ENCODE measurements at places on chromosomes 12 and 14.
A peak's percentile ranks its signal among the peaks of the same experiment; 100 is the strongest.

DNA sequence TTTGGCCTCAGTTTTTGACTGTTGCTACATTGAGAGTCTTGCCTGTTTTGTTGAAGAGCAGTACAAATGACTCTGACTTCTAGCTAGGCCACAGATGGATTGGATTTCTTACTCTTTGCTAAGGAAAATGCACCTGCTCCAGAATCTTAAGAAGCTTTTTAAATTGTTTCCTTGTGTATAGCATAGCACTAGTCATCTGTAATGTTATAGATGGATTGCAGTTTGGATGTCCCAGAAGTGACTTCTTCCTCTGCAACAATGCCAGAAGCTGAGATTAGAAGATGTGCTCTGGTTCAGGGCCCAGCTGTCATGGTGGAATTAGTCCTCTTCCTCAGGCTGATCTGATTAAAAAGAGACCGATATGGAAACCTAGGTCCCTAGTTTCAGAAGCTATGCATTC, 67.9 kb downstream of the DAAM1 start:
- no peak for DNase-seq

DNA sequence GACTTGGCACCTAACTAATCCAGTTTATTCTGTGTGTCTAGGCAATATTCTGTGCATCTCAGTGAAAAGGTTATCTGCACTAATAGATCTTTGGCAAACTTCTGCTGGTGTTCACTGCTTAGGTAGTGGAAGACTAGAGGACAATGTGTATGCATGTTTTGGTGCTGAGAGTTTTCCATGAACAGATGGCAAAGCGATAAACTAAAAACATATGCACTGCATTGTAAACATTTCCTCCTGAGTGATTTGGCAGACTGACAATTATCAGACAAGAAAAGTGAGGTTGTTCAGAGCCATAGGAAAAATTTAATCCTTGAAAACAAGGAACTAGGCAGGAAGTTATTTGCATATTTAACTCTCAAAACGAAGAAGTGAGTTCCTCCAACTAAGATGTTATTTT, 400.4 kb downstream of the ATP23 start:
- DNase-seq: no peak

- no peak for DNase-seq
Measured at GRCh38 chr14:81676395-81676794, 142.7 kb upstream of the SEL1L start.

DNA sequence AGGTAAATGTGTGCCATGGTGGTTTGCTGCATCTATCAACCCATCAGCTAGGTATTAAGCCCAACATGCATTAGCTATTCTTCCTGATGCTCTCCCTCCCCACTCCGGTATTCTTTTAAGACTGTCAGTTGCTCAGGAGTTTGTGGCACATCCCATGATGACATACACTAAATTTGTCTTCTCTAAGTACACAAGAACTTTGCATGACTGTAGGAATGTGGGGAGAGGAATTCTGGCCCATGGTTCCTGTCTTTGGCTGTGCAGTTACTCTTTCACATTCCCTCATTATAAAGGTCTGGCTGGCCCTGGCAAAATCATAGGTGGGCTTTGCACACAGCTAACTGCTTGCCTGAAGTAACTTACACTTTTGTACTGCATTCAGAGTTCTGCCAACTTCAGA, 30.3 kb downstream of the HMGA2 start:
- no peak for DNase-seq

- DNase-seq: peak; percentile 56
Measured at GRCh38 chr12:2295941-2296461, 243.2 kb downstream of the CACNA1C start.

DNA sequence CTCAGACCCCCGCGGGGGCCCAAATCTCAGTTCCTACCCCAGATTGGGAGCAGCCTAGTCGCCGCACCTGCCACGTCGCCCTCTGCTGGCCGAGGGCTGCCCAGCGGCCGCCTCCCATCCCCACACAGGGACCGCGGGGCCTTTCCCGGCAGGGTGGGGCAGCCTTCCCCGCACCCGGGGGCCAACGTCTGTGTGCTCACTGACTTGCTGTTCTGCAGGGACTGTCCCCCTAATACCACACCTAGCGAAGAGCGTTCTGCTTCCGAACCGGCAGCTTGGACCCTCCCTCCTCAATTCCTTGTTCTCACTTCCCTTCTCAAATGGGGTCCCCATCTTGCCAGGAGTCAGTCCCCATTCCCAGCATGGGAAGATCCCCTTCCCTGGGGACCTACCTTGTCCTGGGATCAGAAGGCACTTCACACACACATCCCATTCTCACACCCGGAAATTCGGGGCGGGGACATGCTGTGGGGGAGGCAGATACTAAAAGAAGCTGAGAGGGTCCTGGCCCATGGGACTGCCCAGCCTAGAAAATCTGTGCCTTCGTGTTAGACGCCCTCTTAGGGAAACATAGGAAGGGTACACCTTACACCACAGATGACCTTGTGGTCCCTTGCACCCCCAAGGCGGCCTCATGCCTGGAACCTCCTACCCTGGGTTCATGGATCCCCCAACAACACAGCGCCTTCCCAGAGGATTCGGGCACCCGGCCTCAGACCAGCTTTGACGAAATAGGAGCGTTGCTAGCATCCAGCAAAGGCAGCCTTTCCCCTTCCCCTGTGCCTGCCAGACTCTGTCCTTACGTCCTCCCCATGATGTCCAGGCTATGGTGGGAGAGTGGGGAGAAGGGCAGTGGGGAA, 16.4 kb downstream of the ACVRL1 start:
- DNase-seq: no peak

GRCh38 chr12:106585105-106585520, 2.3 kb downstream of the RFX4 start:
- DNase-seq: no peak

DNA sequence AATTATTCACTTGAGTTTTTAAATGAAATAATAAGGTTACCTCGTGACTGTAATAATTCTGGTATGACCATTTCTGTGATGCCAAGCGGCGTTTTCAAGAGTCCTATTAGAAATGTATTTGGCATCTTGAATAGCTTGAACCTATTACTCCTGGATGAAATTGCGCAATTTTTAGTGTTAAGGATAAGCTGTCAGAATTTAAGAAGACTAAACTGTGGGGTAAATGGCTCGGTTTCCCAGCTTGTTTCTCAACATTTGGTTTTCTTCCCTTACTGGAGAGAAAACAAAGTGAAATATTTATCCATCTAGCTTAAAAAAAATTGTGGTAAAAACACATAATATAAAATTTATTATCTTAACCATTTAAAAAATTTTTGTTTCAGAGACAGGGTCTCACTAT, 26.8 kb downstream of the PCNX1 start:
- DNase-seq: no peak

DNA sequence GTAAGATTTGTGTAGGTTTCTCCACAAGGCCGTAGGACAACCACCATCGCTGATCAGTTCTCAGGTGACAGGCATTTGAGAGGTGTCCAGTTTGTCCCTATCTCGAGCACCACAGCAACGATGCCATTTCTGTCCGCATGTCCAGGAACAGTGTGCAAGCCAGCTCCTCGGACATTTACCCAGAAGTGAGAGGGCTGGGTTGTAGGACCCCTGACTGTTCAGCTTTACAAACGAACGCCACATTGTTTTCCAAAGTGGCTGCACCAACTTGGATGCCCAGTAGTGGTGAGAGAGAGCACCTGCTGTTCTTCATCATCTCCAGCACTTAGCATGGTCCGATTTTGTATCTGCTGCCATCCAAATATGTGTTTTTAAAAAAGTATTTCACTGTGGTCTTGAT, 38.6 kb downstream of the CYP46A1 start:
- no peak for DNase-seq

- DNase-seq: no peak
Measured at GRCh38 chr12:123040106-123040505, 59.6 kb downstream of the ARL6IP4 start.

DNA sequence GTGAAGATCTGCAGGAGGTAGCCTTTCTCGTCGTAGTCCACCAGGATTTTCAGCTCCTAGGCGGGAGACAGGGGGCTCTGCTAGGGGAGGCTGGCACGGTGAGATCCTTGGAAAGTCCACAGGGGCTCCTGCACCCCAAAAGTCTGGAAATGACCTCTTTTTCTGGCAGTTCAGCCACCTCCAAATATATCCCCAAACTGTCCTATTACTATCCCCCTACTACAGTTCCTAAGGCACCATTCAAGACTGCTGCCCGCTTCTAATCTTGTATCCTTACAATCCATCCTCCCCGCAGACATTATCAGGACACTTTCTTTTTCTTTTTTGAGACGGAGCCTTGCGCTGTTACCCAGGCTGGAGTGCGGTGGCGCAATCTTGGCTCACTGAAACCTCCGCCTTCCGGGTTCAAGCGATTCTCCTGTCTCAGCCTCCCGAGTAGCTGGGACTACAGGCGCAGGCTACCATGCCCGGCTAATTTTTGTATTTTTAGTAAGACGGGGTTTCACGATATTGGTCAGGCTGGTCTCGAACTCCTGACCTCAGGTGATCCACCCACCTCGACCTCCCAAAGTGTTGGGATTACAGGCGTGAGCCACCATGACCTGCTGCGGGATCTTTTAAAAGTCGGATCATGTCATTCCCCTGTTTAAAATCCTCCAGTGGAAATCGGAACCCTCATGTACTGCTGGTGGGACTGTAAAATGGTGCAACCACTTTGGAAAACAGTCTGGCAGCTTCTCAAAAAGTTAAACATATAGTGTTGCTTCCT, 18.5 kb downstream of the HPD start:
- no peak for DNase-seq

GRCh38 chr14:21268617-21269251, 508 bp downstream of the HNRNPC start:
- peak; percentile 49 for DNase-seq

Data from mammary epithelial cell (primary cell).